ENCODE measurements at places on chromosomes 5 and 9.

GRCh38 chr5:14902826-14903560 lies 31.4 kb upstream of the ANKH start:
- DNase-seq = no peak

DNA sequence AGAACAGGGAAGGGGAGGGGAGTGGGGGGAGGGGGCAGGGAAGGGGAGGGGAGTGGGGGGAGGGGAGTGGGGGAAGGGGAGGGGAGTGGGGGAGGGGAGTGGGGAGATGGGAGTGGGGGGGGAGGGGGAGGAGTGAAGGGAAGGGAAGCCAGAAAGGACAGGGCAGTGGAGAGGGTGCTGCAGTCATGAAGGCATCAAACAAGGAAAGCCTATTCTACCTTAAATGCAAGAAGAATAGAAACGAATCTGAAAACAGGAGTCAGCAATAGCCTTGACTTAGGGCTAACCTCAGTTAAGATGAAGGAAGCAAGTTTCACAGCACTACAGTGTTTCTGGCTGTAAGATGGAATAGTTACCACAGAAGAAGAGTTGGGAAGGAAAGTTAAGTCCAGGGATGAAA lies 59.5 kb downstream of the CAMSAP1 start:
- DNase-seq = no peak

- DNase-seq = no peak
Measured at GRCh38 chr5:4294878-4295277, 699.2 kb downstream of the IRX1 start.

DNA sequence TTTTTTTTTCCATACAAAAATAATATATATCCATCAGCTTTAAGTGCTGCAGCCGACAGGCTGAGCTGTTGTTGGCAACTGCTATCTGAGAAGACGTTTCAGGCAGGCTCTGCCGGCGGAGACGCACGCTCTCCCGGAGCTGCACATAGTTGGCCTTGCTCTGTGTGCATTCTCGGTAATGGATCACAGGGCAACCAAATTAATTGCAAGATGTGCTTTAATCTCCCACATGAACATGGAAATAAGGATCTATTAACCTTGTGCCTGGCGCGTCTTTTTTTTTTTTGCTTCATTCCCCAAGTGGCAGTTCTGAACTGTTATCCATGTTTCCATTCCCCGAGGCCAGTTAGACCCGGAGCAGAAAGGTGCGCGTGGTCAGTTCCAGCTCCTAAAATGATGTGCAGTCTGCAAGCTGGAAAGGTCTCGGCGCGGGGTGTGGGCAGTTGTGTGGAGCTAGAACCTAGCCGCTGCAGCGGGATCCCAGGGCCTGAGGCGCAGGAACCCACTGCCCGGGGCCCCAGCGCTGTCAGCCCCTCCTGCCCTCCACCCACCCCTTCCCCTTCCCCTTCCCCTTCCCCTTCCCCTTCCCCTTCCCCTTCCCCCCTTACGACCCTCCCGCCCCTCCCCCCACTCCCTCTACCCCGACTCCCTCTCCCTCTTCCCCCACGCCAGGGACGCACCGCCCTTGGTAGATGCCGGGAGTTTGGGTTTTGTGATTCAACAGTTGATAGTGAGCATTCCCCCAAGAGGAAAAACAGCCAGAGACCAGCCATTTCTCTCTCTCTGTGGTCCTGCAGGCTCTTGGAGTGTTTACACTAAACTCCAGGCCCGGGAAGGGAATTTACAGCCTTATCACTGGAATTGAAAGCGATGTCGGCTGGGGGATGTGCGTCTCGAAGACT lies 137.8 kb downstream of the CEP120 start:
- DNase-seq = no peak

- no peak for DNase-seq
Measured at GRCh38 chr5:81630684-81631083, 120.2 kb downstream of the SSBP2 start.

GRCh38 chr5:29697785-29698414 lies 1495.6 kb upstream of the CDH6 start:
- peak; percentile 22 for DNase-seq

GRCh38 chr5:159650803-159651202 lies 265.5 kb upstream of the ADRA1B start:
- no peak for DNase-seq

- no peak for DNase-seq
Measured at GRCh38 chr5:102666164-102666946, 88.8 kb upstream of the PAM start.
